ENCODE measurements at places on chromosomes 12 and 14.

DNA sequence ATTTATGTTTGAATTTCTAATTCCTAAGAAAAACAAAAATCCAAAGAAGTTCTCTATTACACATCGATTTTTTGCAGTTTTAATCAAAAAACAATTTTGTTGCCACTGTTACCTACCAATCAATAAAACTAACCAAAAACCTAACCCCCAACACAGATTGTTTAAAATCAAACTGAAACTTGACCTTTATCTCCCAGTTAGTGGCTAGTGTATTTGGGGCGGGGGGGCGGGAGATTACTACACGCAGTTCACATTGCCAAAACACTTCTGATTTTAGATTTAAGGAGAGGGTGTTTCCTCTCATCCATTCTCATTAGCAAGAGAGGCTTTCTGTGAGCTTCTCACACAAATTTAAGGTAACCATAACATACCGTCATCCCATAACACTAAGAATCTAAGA is 6.4 kb downstream of the CDC42BPB start:
- no peak for DNase-seq

DNA sequence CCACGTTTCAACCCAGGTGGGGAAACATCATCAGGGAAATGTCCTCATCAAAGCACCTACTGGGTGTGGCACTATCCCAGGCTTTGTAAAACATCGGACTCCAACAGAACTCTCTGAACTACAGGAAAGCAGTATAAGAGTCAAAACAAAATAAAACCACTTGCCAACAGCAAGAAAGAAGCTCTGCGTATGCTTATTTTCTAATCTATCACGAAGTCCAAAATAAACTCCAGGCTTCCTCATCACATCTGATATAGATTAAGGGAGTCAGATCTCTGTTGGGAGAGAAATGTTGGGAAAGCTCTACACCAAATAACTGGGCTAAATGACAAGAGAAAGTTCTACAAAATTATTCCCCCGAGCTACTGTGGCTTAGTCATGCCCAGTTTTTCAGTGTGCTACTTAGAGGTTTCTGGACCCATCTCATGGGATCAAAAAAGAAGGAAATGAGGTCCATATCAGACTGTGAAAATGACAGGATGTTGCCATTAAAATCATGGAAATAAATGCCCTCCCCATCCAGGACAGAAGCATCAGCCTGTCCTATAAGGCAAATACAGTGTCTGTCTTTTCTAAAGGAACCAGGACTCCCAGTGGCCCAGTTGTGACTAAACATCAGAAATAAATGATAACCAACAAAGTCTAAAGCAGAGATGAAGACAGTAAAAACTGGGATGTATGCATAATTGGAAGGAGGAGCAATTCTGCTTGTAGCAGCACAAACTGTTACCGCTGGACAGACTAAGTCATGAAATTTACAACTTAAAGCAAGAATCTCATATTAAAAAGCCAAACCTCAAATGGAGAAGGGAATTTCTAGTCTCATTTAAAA is 149.5 kb downstream of the STXBP6 start:
- no peak for DNase-seq

GRCh38 chr14:82501554-82501953 is 967.9 kb upstream of the SEL1L start:
- DNase-seq, result no peak

- DNase-seq, result no peak
Measured at GRCh38 chr12:78156751-78157150, 326.1 kb downstream of the NAV3 start.

DNA sequence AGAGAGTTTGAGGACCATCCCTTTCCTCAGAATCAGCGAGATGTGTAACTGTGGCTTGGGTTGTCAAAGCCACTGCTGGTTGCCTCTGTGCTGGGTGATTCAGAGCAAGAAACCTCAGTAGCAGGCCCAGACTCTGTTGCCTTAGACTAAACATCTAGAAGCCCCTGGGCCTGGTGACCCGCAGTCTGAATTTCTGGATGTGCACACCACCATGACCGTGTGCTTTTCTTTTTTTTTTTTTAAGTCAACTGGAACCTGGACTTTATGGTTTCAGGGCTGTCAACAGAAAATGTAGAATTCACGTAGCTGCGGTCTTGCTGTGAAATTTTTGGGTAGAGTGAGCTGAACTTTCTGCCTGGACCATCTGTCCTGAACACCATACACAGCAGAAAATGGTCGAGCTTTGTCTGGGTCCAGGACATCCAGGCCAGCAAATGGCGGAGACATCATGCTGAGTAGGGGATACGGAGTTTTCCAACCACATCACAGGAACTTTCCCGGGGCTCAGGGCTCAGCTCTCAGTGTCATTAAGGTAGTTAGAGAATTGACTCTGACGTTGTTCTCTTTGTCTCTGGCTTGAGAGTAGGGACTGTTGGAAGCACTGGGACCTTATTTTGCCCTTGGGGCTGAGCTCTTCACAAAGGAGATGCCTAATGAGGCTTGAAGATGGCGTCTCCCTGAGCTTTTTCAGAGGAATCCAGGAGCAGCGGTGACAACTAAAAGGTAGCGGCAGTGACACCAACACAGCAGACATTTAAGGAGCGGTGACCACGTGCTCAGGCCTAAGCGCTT is 23.0 kb upstream of the BATF start:
- no peak for DNase-seq

- no peak for DNase-seq
Measured at GRCh38 chr12:79615596-79616560, 74.9 kb downstream of the PAWR start.

- DNase-seq, result no peak
Measured at GRCh38 chr12:89486264-89486663, 38.3 kb downstream of the GALNT4 start.

DNA sequence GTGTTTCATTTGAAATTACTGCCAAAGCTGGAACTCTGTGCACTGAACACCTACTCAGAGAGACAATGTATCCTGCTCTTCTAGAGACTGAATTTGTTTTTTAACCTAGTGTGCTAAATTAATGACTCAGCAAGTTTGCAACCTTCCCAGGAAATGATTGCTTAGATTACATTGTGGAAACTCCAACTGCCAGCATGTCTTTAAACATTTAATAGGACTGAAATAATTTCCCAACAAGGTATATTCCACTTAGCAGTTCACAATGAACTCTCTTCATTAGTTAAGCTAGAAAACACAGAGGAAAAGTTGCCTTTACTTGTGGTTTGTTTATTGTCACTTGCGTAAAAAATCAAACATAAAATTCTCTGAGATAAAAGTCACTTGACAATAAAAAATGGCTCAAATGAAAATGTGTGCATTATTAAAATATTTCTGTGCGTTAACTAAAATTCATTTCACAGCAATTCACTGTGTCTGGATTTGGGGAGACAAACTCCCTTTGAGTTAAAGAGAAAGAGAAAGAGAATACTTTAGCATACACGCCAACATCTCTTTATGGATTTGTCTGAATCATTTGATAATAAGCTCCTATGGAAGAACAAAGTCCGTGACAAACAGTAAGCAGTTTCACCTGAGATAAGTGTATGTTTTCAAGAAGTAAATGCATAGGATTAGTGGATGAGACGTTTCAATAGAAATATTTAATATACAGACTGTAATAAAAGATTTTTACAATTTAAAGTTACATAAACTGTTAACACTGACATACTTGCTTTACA is 284.0 kb downstream of the PRKD1 start:
- no peak for DNase-seq

DNA sequence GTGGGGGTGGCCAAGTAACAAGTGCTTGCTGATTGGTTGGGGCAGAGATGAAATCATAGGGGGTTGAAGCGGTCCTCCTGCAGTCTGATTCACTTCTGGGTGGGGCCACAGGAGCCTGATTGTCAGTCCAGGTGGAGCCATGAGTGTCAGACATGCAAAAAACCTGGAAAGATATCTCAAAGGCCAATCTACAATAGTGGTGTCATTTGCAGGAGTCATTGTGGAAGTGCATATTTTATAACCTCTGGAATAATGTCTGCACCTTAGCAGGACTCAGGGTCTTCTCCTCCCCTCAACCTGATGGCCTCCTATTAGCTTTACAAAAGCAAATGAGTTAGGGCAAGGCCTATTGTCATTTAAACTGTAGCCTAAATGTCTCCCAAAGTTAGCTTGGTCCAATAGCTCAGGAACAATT is 241.4 kb downstream of the NUAK1 start:
- no peak for DNase-seq

DNA sequence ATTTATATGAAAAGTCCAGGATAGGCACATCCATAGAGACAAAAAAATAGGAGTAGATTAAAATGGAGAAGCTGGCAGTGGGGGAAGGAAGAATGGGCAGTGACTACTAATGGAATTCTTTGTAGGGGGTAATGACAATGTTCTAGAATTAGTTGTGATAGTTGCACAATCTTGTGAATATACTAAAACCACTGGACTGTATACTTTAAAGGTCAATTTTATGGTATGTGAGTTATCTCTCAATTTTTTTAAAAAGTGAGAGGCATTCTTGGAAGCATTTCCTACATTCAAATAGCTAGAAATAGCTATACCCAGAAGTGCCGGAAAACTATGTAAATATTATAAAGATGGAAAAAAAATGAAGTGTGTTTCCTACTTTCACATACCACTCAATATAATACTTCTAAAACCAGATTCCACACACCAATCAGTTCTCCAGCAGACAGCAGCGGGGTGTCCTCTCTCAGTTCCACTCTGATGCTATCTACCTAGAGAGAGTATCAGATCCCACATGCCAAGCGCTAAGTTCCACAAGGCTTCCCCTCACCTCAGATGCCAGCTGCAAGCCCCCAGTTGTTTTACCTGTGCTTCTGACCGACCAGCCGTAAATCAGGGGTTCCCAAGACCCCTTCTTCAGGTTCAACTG is 41.7 kb upstream of the NID2 start:
- DNase-seq, result no peak

DNA sequence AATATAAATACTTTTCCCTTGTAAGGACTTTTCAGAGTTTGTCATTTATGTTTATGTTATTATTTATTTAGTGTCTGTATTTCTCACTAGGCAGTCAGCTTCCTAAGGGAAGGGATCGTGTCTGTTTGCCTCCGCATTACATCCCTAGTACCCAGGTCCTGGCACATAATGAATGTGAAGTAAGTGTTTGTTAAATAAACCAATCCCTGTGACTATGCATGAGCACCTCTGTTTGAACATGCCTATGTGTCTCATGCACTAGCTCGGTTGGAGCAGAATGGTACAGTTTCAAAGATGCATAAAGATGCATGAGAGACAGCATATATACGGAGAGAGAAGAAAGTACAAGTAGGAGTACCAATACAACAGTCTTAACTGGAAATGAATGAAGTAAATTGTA is 99.3 kb downstream of the KIF21A start:
- DNase-seq, result no peak

DNA sequence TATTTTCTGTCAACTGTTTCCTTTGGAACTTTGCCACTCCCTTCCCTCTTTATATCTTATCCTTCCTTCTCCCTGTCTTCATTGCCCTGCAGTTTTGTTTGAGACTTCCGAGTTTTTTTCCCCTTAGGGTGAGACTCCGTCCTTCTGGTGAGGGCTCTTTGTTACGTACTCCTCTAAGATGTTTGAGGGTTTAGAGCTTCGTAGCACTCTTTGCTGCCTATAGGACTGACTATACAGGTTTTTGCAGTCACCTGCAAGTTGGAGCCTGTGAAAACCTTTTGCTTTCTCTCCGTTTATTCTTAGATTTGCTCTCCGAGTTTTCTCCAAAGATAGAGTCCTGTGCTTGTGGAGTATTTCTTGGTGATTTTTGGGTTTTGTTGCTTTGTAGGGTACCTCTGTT is 41.7 kb upstream of the MYRFL start:
- no peak for DNase-seq

GRCh38 chr12:74903522-74903921 is 306.1 kb downstream of the KCNC2 start:
- no peak for DNase-seq

DNA sequence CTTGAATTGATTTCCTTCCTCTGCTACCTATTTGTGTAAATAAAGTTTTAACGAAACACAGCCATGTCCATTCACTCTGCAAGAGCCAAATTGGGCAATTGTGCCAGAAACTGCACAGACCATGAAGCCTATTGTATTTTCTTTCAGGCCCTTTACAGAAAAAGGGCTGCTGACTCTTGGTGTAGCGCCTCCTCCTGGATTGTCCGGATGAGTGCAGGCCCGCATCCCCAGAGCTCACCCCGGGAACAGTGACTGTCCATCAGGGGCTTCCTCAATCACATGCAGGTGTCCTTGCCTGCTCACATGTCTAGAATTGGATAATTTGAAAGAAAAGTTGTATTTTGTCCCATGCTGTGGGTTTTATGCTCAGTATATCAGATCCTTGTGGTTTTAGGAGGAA is 1282.2 kb downstream of the AACS start:
- DNase-seq, result no peak

GRCh38 chr14:77458249-77458950 is 507 bp downstream of the AHSA1 start:
- no peak for DNase-seq

- no peak for DNase-seq
Measured at GRCh38 chr14:69848903-69849391, 30.3 kb upstream of the SMOC1 start.

DNA sequence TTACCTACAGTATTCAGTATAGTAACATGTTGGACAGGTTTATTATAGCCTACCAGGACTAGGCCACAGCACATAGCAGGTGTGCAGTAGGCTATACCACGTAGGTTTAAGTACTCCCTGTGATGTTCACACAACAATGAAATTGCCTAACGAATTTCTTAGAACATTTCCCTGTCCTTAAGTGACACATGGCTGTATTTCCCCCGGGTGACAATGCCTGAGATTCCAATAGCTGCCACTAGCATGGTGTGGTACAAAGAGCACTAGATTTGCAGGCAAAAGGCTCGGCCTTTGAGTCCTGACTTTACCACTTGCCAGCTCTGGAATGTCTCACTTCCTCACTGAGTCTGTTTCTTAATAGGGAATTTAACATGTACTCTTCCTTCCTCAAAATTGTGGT is 19.7 kb downstream of the PTPN21 start:
- no peak for DNase-seq

DNA sequence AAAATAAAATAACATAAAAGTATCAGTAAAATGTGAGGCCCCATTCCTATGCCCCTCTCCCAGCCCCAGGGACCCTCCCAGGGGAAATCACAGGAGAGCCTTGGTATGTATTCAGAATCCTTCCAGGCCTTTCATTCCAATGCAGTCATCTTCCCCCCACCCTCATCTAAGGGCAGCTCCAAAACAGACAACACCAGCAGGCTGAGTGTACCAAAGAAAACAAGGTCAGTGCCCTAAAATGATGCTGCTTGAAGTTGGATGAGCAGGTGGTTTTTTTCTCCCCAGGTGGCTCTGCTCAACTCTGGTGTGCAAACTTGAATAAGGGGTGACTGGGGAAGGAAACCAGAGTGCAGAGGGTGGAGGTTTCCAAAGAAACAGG is 56.2 kb downstream of the TSPAN9 start:
- no peak for DNase-seq

DNA sequence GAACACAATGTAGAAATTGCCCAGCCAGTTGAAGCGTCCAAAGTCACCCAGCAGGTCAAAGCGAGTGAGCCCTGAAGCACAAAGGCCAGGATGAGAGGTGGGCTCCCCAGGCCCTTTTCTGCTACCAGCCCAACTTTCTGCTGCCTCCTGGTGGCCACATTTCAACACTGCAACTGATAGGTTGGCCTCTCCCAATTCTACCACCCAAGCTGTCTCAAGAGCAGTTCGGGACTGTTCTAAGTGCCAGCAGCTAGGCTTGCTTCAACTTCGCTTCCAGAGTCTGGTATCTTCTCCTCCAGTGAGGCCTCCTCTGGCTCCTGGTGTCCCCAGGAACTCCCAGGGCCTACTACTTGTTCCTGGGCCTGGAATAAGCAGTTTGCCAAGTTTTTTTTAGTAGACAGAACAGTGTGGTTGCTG is 3.4 kb upstream of the DHH start:
- no peak for DNase-seq

GRCh38 chr12:93060666-93061472 is 131.8 kb upstream of the EEA1 start:
- peak; percentile 22 for DNase-seq

All from anterior cingulate cortex (tissue), 58 donors.